ENCODE measurements at places on chromosomes 3 and 15.
A peak's percentile ranks its signal among the peaks of the same experiment; 100 is the strongest.

GRCh38 chr3:101941318-101942040 lies 92.2 kb downstream of the NFKBIZ start:
- no peak for DNase-seq

GRCh38 chr15:92521624-92522008 lies 127.9 kb downstream of the ST8SIA2 start:
- peak; percentile 75 for DNase-seq

GRCh38 chr3:14480207-14481017 lies 59.7 kb downstream of the GRIP2 start:
- no peak for DNase-seq

GRCh38 chr15:53129121-53129904 lies 339.2 kb upstream of the ONECUT1 start:
- DNase-seq: no peak

GRCh38 chr3:115146032-115146417 lies 1.1 kb downstream of the ZBTB20 start:
- no peak for DNase-seq

GRCh38 chr15:96365781-96366525 lies 35.5 kb downstream of the NR2F2 start:
- no peak for DNase-seq

- no peak for DNase-seq
Observed at GRCh38 chr3:2303566-2303965, 204.9 kb downstream of the CNTN4 start.

DNA sequence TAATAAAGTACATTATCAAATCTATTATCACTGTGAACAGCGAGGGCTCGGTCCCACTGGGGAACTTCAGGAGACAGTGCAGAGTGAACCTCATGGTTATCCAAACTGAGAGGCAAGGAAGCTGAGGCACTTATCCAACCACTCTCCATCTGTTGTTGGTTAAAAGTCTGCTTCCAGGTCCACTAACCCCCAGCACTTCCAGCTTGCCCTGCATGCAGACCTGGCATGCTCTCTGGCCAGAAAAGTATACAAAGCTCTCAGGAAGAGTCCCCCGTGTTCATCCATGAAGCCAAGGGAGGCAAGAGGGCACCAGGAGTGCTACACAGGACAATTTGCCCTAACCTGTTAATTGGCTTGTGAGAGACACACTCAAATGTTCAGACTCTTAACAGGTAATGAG lies 36.0 kb downstream of the FBN1 start:
- DNase-seq: no peak

- no peak for DNase-seq
Observed at GRCh38 chr3:39935261-39935660, 125.9 kb downstream of the MYRIP start.

DNA sequence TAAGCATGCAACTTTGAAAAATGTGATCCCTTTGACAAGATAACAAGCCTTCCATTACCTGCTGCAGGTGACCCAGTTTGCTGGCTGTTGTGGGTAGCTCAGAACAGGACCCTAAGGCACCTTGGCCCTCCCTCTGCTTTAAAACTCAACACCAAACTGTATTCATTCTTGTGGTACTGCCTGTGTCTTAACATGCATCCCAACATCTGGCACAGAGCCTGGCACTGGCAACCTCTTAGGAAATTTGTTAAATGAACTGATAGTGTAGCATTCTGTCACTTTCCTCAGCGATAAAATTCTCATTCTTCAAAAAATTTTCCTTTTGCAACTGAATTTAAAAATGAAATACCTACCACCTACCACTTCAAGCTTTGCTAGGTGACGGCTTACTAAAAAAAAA lies 287.3 kb upstream of the ADAMTS9 start:
- DNase-seq: no peak

- DNase-seq: no peak
Observed at GRCh38 chr3:81339040-81339845, 422.2 kb downstream of the GBE1 start.

DNA sequence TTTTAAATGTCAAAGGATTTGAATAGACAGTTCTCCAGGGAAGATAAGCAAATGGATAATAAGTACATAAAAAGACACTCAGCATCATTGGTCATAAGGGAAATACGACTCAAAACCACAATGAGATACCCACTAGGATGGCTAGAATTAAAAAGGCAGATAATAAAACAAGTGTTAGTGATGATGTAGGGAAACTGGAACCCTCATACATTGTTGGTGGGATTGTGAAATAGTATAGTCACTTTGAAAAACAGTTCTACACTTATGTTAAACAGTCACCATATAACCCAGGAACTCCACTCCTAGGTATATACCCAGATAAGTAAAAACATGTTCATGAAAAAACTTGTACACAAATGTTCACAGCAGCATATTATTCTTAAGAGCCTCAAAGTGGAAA lies 72.5 kb downstream of the GPR156 start:
- DNase-seq: no peak

GRCh38 chr3:184800349-184800930 lies 11.5 kb upstream of the VPS8 start:
- DNase-seq: no peak

DNA sequence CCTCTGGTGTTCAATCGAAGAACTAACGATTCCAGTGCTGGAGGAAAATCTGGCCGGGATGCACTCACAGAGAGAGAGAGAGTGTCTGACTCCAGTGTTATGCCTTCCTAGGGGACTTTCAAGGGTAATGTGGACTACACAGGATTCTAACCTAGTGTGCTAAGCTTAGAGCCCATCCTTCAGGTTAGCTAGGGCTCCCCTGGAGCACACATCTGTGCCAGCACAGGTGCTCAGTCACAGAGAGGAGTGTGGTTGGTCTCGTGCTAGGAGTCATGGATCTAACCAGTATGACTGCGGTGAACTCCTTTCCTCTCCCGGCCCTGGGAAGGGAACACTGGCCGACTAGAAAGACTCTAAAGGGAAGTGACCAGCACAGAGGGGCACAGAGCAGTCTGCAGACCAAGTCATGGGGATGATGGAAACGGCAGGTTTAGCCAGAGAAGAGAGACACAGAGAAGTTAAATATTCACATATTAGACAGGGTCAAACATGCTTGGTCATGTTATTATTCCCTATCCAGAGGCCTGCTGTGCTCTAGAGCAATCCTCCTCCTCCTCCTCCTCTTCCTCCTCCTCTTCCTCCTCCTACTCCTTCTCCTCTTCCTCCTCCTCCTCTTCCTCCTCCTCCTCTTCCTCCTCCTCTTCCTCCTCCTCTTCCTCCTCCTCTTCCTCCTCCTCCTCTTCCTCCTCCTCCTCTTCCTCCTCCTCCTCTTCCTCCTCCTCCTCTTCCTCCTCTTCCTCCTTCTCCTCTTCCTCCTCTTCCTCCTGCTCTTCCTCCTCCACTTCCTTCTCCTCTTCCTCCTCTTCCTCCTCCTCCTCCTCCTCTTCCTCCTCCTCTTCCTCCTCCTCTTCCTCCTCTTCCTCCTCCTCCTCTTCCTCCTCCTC lies 280.3 kb downstream of the XXYLT1 start:
- no peak for DNase-seq

- no peak for DNase-seq
Observed at GRCh38 chr3:173066044-173067004, 74.7 kb downstream of the SPATA16 start.

DNA sequence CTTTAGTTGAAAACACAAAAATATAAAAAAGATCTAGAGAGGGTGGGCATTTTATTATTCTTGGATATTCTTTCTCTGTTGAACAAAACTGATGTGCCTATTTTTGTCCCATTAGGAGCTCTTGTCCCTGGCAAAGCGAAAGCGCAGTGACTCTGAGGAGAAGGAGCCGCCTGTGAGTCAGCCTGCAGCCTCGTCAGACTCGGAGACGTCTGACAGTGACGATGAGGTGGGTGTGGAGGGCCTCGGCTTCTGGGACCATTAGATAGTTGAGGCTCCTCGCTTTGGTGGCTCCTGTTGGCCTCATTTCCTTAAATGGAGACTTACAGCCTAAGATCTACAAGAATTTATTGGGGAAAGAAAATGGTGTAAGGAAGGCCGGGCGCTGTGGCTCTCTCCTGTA lies 21.3 kb downstream of the RTF1 start:
- no peak for DNase-seq

- no peak for DNase-seq
Observed at GRCh38 chr3:137330246-137330645, 372.5 kb downstream of the IL20RB start.

- DNase-seq: no peak
Observed at GRCh38 chr3:43032646-43033628, 53.8 kb downstream of the GASK1A start.

- no peak for DNase-seq
Observed at GRCh38 chr15:33722005-33722672, 246.2 kb upstream of the CHRM5 start.

DNA sequence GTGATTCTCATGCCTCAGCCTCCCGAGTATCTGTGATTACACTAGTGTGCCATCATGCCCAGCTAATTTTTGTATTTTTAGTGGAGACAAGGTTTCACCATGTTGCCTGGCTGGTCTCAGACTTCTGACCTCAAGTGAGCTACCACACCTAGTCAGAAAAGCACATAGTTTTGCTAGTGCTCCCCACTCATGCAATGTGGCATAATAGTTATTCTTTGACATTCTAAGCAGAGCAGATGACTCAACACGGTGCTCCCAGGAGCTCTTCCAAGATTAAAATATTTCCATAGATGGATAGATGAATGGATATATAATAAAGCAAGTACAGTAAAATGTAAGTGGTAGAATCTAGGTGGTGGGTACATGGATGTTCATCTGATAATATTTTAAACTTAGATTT lies 53.1 kb upstream of the GK5 start:
- no peak for DNase-seq

GRCh38 chr3:172527306-172527705 lies 4.1 kb upstream of the TNFSF10 start:
- DNase-seq: no peak

DNA sequence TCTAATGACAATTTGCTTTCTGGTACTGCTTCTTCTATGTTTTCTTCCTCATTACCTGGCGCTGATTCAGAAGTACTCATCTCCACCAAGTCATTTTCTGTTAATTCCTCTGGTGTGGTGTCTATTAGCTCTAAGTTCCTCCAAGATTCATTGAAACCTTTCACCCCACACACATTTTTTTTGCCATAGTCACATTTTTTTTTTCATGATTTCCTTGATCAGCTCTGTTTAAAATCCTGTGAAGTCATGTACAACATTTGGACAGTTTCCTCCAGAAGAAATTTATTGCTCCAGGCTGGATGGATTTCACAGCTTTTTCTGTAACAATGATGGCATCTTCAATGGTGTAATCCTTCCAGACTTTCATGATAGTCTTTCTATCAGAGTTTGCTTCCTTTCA lies 243.2 kb upstream of the VEPH1 start:
- DNase-seq: no peak

DNA sequence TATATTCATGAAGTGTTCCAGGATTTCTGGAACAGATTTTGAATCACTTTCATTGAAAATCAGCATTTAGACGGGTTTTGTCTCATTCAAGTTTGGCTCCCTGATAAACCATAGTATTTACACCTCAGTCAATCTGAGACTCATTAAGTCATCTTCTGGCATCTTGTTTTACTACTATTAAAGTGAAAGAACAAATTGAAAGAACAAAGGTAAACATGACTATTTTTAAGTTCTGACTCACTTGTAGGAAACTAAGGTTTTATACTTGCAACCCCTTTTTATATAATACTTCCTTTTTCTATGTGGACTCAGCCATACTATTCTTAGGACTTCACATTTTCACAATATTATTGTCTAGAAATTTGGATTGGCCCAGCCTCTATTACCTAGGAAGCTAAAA lies 854.4 kb downstream of the SQOR start:
- no peak for DNase-seq

GRCh38 chr3:24945563-24945962 lies 450.9 kb upstream of the THRB start:
- DNase-seq: no peak

GRCh38 chr3:14894085-14894484 lies 53.3 kb upstream of the NR2C2 start:
- DNase-seq: no peak

GRCh38 chr3:159825216-159825854 lies 163.3 kb upstream of the IL12A start:
- no peak for DNase-seq

GRCh38 chr3:178112134-178112533 lies 424.1 kb upstream of the KCNMB2 start:
- peak; percentile 16 for DNase-seq

DNA sequence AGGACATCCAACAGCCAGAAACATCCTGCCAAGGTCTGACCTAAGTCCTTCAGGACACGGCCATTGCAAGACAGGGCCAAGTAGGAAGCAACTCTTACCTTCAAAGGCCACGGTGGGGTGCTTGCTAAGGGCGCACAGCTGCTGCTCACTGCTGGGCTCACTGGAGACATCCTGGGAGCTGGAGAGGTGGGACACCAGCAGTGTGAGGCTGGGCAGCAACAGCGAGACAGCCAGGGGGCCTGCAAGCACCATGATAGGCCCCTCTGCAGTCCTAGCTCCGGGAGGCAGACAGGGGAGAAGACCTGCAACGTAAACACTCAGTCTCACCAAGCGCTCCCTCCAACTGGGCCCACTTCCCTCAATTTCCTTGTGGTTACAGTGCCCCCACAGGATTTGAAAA lies 79.2 kb downstream of the SEMA5B start:
- DNase-seq: peak; percentile 37

DNA sequence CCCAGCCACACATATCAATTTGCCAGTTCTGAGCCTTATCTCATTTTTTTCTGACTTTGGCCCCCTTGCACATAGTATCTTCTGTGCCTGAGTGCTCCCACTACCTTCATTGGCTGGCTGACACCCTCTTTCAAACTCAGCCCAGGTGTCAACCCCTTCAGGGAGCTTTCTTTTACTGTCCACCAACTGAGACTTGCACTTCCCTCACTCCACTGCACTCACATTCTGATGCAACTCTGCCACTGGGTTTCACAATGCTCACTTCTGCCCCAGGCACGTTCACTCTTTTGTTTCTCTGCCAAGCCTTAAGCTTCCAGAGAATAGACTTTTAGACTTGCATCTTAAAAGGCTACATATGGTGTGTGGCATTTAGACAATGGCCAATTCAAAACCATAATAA lies 101.5 kb upstream of the CBLB start:
- peak; percentile 11 for DNase-seq

DNA sequence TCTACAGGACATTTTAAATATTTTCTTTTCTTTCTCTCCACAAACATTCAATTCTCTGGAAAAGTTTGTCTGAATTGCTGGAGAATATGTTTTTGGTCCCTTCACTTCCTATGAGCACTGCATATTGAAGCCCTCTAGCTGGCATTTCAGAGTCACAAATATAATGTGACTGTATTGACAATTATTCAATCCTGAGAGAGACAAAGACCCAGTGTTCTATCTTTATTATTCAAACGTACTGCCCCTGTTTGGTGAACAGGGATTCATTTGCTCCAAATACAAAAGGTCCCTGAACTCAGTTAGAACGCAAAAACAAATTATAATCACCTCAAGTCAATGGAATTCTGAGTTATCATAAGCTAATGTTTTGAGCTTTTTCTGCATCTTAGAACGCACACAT lies 173.1 kb upstream of the CDIN1 start:
- DNase-seq: no peak

Data from WTC11 (cell line).